ENCODE measurements at places on chromosomes 1 and 21.

- DNase-seq = no peak
These were observed 247.3 kb downstream of the BACH1 start for GRCh38 chr21:29546071-29546470.

GRCh38 chr1:223264529-223264928 lies 99.4 kb downstream of the SUSD4 start:
- DNase-seq = no peak

GRCh38 chr1:112714313-112715263 lies 544 bp downstream of the PPM1J start:
- no peak for DNase-seq

DNA sequence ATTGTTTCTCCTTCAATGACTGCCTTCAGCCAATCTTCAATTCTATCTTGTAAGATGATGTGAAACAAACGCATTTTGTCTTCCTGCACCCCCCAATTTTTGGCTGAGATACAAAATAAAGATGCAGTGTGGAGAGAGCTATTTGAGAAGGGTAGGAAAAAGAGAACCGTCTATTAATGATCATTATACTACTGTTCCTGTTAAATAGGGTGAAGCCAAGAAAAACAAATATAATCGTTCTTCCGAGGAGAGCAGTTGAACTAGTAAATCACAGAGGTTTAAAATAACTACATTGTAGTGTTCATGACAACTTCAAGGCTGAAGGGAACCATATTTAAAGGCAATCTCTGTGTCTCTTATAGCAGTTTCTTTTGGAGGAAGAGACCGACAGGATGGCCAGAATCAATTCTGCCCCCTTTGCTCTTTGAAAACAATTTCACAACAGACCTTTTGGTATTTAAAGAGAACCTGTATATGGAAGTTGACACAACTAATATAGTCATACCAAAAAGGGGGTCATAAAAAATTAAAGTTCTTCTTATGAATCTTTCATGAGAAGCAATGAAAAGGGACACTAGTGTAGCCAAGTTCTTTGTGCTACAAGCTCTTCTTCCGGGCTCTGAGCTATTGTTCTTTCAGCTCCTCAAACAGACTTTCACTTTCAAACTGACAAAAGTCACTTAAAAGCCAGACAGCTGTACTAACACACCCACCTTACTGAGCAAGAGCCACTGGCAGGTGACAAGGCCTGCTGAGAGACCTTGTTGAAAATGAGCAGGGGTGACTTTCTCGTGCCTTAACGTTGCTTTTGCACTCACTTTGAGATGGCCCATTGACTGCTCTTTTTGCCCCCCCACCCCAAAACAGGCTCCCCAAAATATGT lies 30.9 kb downstream of the PROX1 start:
- no peak for DNase-seq

- peak; percentile 26 for DNase-seq
These were observed 93.8 kb upstream of the TMPRSS2 start for GRCh38 chr21:41601573-41602368.
